Stimulated activated CD4-positive, alpha-beta T cell treated with anti-CD3 and anti-CD28 coated beads, Interleukin-4, amount 100 ng/mL, for 1 hour (primary cell): ENCODE measurements at places on chromosomes 7 and 10.

GRCh38 chr10:18418541-18419215 is 232.7 kb downstream of the NSUN6 start:
- no peak for DNase-seq

GRCh38 chr10:66604195-66604594 is 321.6 kb upstream of the LRRTM3 start:
- no peak for DNase-seq

DNA sequence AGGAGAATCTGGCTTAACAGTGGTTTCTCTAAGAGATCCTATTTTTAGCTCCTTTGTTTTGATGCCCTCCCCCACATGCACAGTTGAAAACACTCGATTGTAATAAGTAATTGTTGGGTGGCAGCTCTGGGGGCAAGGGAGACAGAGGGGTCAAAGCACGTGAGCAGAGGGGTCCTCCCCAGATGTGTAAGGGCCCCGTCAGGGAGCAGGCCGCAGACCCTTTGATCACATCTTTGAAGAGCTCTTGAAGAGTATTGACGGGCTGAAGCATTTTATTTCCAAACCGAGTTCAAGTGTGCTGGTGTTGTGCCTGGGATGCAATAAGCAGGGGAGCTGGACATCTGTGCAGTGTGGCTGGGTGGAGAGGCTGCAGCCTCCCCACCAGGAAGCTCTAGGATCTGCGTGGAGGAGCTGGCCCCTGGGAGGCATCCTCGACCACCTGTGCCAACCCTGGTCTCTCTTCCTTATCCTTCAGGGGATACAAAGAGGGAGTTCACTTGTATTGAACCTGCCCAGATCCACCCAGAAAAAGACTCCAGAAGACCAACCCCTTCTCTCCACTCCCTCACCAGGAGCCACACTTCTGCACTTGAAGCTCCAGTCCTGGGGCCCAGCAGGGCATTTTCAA is 473.0 kb upstream of the MGMT start:
- DNase-seq = no peak

GRCh38 chr10:132836832-132837540 is 51.0 kb upstream of the NKX6-2 start:
- peak; percentile 52 for DNase-seq

GRCh38 chr10:79098596-79099015 is 29.8 kb downstream of the ZMIZ1 start:
- no peak for DNase-seq

GRCh38 chr10:113216102-113216501 is 266.1 kb downstream of the TCF7L2 start:
- no peak for DNase-seq

GRCh38 chr7:90892213-90892612 is 296.1 kb downstream of the CDK14 start:
- no peak for DNase-seq

DNA sequence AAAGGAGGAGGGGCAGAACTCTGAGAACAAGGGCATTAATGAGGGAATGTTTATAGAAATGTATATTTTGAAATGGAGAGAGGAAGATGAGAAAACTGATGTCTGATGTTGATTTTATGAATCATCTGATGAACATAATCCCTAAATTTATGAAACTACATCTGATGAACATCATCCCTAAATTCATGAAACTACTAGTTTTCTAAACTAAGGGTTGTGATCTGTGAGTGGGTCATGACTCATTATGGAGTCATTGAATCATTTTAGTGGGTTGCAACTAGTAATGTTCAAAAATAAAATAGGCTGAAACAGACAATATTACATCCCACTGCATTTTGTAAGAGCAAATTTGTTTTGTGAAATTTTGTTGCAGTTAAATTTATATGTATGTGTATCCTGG is 442.6 kb upstream of the TEX47 start:
- no peak for DNase-seq

- no peak for DNase-seq
These were observed 87.8 kb downstream of the DYNC2I1 start for GRCh38 chr7:158944195-158944594.

GRCh38 chr7:43193893-43194292 is 81.4 kb downstream of the HECW1 start:
- no peak for DNase-seq

- no peak for DNase-seq
These were observed 60.7 kb downstream of the ABCB4 start for GRCh38 chr7:87414794-87415188.

DNA sequence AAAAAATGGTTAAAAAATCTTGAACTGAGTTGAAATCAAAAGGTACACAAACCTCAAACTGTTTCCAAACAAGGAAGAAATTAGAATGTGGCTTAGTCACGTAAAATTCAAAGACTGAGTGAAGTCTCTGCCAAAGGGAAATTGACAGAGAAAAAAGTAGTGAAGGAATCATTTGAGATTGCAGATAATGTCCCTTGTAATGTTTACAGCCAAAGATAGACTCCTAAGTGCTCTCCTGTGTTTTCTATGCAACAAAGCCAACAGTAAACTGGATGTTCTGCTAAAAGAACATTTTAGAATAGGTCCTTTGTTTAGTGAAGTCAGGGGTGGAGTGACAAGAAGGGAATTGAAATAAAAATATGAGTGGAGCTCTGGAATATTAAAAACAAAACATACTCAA is 117.9 kb downstream of the ITGA8 start:
- no peak for DNase-seq

DNA sequence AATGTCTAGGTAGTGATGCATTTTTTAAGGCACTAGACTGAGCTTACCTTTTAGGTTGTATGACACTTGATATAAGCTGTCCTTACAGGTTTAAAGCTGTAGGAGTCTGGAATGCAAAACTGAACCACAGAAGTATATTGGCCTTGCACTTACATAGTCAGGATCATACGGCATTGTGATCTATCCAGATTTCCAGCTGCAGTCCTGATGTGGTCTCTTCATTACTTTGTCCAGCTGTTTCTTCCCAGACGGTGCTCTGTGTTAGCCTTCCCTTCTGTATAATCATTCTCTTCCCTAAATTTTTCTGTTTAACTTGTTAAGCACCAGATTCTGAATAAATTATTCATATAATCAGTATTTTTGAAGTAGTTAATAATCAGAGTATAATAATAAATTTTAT is 67.1 kb downstream of the AUTS2 start:
- no peak for DNase-seq

DNA sequence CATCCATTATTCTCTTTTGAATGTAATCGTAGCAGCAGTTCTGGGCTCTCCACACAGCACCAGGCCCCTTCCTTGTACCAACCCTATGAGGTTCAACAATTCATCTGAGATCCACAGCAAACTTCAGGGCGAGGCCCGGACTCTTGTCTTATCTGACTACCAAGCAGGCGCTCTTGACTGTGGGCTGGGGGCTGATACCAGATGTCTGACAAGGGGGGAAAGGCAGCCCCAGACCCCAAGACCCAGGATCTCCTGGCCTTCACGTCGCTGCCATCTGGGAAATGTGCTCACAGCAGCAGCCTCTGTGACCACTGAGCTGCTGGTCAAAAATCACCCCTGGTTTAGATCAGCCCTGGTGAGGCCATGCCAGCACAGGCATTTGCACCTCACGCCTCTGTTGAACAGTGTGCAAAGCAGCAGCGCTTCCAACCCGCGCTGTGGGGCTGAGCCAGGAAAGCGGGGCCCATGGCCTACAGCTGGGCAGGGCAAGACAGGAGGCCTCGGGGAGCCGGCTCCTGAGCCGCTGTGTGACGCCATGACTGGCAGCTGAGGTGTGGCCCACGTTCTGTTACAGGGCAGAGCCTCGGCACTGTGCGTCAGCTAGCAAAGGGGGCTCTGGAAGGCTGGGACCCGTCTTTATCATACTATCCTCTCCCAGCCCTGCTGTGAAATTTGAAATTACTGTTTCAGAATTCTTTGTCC is 143.9 kb downstream of the PAXIP1 start:
- no peak for DNase-seq

- no peak for DNase-seq
These were observed 178.6 kb downstream of the EMX2 start for GRCh38 chr10:117720931-117721835.

DNA sequence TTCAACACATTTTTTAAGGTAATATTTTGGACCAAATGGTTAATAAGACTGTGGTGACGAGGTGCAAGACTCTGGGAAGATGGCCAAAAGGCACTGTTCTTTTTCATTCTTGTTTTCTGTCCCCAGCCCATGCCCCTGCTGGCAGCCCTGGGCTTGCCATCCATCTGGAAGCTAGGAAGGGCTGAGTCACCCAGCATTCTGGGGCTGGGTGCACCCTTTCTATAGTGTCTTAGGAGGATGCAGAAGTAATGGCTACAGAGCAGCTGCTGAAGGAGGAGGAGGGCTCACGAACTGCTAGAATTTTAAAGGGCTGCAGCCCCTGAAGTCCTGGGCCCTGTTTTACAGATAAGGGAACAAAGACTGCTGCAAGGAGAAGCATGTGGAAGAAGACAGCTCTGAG is 42.8 kb upstream of the ZNF32 start:
- no peak for DNase-seq

GRCh38 chr10:33199731-33200232 is 134.7 kb downstream of the NRP1 start:
- no peak for DNase-seq

GRCh38 chr10:570628-571163 is 118.8 kb downstream of the DIP2C start:
- no peak for DNase-seq

GRCh38 chr7:40656349-40656748 is 521.5 kb downstream of the SUGCT start:
- no peak for DNase-seq

GRCh38 chr10:89633484-89633883 is 11.6 kb downstream of the PANK1 start:
- no peak for DNase-seq

DNA sequence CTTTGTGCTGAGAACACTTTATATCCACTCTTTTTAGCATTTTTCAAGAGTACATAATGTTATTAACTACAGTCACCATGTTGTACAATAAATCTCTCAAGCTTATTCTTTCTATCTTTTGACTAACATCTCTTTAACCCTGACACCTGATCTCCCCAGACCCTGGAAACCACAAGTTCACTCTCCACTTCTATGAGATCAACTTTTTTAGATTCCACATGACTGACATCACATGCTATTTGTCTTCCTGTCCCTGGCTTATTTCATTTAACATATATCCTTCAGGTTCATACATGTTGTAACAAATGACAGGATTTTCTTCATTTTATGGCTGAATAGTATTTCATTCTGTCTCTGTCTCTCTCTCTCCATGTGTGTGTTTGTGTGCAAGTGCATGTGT is 15.5 kb downstream of the SLC13A1 start:
- DNase-seq = no peak

DNA sequence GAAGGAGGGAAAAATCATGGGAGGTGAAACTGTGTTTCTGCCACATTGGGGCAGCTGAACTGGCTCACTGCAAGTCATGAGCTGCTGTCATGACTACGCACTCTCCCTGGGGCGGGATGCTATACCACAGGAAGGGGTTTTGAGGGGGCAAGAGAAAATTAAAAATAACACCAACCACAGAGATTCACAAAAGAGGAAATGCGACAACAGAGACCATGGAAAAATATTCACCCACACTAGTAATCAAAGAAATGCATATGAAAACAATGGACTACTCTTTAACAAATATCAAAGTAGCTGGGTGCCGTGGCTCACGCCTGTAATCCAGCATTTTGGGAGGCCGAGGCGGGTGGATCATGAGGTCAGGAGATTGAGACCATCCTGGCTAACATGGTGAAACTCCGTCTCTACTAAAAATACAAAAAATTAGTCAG is 65.2 kb upstream of the TM9SF3 start:
- DNase-seq = no peak

DNA sequence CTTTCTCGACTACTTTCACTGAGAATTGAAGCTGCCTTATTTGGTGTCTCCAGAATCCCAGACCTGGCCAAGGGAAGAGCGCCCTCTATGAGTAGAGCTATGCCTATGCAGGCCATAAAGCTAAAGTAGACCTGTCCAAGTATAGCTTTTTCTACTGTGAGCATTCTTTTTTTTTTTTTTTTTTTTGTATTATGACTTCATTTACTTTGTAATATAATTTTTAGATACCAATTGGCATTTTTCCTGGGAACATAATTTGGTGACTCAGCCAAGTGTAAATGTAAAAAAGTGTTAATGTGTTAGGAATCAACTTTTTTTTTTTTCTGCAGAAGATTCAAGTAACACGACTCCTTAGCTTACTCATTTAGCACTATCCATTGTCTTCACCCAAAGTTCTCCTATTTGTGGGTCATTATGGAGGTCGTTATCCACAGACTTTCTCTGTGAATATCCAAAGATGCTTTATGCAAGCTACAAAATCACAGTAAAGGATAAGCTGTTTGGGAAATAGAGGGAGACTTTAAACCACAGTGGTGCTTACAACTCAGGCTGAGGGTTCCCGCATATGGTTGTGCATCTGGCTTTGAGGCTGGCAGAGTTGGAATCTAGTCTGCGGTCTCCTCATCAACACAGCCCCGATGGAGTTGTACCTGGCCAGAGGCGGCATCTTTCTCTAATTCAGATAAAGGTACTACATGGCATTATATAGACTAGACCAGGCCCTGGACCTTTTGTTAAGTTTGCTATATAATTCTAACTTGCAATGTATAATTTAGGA is 1040.2 kb upstream of the SORCS1 start:
- DNase-seq = no peak

GRCh38 chr10:104046651-104047050 is 39.0 kb downstream of the COL17A1 start:
- DNase-seq = no peak

DNA sequence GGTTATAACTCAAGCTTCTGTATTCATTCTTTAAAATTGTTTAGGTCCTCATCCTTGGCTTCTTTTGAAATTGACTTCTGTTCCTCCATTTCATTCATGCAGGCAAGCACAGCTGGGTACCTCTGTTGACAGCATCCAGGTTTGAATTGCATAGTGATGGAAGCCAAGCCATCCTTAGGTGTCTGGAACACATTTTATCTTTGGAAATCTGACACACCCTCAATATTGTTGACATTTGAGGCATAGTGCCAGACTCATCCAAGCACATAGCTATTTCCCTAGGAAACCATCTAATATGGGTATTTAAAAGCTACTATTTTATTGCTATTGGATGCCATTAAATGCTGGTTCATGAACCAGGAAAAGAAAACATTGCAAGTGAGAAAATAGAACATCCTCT is 142.1 kb upstream of the PTPRZ1 start:
- no peak for DNase-seq

DNA sequence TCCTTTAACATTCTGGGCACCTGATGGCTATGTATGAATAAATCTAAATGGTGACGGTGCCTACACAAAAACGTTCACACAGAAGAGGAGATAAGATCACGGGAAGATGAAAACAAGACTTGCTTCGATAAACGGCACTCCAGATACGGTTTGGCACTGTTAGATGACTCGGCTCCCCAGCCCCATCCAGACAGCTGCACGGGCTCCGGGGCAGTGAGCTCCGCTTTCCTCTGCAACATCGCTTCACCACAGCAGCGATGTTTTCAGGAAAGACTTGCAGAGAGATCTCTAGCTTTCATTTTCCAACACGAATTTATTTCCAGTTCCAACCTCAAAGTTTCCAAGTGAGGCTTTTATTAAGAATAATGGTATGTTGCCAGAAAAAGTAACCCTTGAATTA is 132.1 kb downstream of the KLF6 start:
- peak; percentile 21 for DNase-seq

GRCh38 chr10:35824704-35825103 is 182.6 kb upstream of the FZD8 start:
- no peak for DNase-seq

GRCh38 chr7:127021019-127021738 is 231.6 kb downstream of the GRM8 start:
- no peak for DNase-seq
